ENCODE measurements at places on chromosomes 5 and 9. TPM values are rescaled to one million over a fixed set of nuclear protein-coding genes. Genes with fewer than 3 reads are reported as not detected.
A peak's percentile ranks its signal among the peaks of the same experiment; 100 is the strongest.

GRCh38 chr5:68554571-68555279 lies 339.2 kb downstream of the PIK3R1 start:
- H3K27ac ChIP-seq: no peak overlapping the region
- peak; percentile 39 for DNase-seq
- H3K4me1 ChIP-seq: no peaks in the 10 kb centered on the region
- H3K27me3 ChIP-seq: no peaks in the 10 kb centered on the region
- H3K4me3 ChIP-seq: no peak overlapping the region

NR5A1 gene
- total RNA-seq: not detected

- H3K4me1 ChIP-seq: no peaks in the 10 kb centered on the region
- no peaks in the 10 kb centered on the region for H3K27me3 ChIP-seq
- peak; percentile 29 for DNase-seq
- H3K4me3 ChIP-seq: no peak overlapping the region
- no peak overlapping the region for H3K27ac ChIP-seq
Measured at GRCh38 chr9:78542491-78543181, 245.7 kb downstream of the PSAT1 start.

NELFB gene
- 55.6 TPM for total RNA-seq
